Endothelial cell of coronary artery (primary cell): ENCODE measurements at places on chromosomes 7 and 10. TPM values are rescaled to one million over a fixed set of nuclear protein-coding genes. Genes with fewer than 3 reads are reported as not detected.

Gene NANOS1
- 0.18 and 0.85 TPM in 2 replicates for total RNA-seq

Gene PRLHR
- total RNA-seq, result not detected in 2 replicates

Gene RNLS
- total RNA-seq, result 1.5 and 3.6 TPM in 2 replicates

Gene DPYSL4
- total RNA-seq, result 14.7 and 36.4 TPM in 2 replicates

Gene GRM8
- total RNA-seq, result 0.09 TPM in 1 of 2 replicates, not detected in the other

Gene ECHDC3
- total RNA-seq, result 1.5 and 1.8 TPM in 2 replicates

Gene GRID2IP
- total RNA-seq, result under 0.01 TPM in 1 of 2 replicates, not detected in the other

Gene KLHL7
- total RNA-seq, result 24.8 and 27.9 TPM in 2 replicates

Gene SLC13A4
- total RNA-seq, result not detected in 2 replicates

Gene EDRF1
- total RNA-seq, result 16.2 and 17.3 TPM in 2 replicates

Gene H2BK1
- not detected in 2 replicates for total RNA-seq

Gene UPK3B
- 0.27 TPM in 1 of 2 replicates, not detected in the other for total RNA-seq
